ENCODE measurements at places on chromosomes 12 and 14.

DNA sequence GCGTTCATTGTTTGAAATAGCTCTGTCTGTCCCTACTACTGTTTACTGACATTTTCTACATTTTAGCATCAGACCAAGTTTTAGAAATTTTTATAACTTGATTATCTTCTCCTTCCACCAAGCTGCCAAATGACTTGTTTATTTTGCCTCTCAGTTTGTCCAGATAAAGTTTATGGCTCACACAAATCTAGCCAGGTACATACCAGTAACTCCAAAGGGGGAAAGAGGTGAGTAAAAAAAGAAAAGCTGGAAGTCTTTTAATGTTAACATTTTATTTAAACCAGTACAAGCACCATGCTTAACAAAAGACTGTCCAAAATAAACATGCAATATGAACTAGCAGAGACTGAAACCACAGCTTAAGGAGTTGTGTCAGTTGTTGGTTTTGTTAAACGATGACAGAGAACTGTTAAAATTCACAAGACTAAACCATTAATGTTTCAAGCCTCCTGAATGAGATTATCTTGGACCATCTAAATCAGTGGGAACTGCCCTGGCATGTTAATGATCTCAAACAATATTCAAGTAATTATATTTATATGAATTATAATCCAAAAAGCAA is 14.5 kb downstream of the GMFB start:
- no peak for DNase-seq

DNA sequence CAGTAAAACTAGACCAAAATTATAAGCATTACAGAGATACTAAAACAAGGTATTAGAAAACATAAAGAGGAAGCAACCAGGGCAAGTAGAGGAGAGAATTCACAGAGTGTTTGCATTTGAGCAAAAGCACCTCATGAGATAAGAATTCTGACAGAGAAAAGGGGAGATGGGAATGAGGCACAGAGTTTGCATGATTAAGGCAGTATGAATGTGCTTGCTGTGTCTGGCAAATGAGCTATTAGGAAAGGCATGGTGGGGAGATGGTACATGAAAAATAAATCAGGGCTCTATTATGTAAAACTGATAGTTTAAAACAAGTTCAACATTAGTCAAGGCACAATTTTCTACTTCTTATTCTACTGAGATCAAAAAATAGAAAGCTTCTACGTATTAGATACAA is 23.1 kb downstream of the GARIN6 start:
- no peak for DNase-seq

GRCh38 chr14:102849526-102850379 is 72.5 kb downstream of the TRAF3 start:
- no peak for DNase-seq

DNA sequence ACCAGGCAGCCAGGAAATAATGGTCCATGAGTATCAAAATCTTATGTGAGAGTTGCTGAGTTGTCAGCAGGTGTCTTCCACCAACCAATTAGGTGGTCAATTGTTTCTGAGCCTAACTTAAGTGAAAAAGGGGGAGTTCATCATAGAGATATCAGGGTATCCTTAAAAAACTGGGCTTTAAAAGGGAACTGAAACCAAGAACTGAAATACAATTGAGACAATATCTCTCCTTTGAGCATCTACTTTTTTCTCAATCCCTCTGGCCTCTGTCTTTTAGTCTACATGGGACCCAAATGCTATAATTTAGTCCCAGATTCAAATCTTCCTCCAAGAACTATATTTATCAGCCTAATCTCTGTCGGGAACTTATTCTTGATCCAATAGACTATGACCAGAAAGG is 201.0 kb downstream of the BTG1 start:
- no peak for DNase-seq

- no peak for DNase-seq
Observed at GRCh38 chr12:65882486-65882885, 58.2 kb downstream of the HMGA2 start.

- peak; percentile 83 for DNase-seq
Observed at GRCh38 chr12:31324116-31324844, 1.7 kb downstream of the SINHCAF start.

DNA sequence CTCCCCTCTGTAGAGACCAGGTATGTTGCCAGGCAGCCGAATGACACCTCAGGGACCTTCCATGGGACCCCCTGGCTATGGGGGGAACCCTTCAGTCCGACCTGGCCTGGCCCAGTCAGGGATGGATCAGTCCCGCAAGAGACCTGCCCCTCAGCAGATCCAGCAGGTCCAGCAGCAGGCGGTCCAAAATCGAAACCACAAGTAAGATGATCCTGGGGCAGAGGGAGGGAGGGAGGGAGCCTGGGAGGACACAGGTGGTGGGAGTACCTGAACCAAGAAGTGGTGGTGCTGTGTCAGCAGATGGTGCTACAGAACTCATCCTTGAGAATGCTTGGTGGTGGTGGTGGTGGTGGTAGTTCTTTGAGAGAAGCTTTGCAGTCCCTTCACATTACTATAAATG is 1.0 kb downstream of the SMARCD1 start:
- no peak for DNase-seq

- DNase-seq = peak; percentile 44
Observed at GRCh38 chr12:46516933-46517578, 144.5 kb upstream of the SLC38A2 start.

GRCh38 chr12:116249938-116250337 is 27.6 kb downstream of the MED13L start:
- no peak for DNase-seq

- DNase-seq = no peak
Observed at GRCh38 chr12:119245904-119246494, 67.3 kb downstream of the HSPB8 start.

DNA sequence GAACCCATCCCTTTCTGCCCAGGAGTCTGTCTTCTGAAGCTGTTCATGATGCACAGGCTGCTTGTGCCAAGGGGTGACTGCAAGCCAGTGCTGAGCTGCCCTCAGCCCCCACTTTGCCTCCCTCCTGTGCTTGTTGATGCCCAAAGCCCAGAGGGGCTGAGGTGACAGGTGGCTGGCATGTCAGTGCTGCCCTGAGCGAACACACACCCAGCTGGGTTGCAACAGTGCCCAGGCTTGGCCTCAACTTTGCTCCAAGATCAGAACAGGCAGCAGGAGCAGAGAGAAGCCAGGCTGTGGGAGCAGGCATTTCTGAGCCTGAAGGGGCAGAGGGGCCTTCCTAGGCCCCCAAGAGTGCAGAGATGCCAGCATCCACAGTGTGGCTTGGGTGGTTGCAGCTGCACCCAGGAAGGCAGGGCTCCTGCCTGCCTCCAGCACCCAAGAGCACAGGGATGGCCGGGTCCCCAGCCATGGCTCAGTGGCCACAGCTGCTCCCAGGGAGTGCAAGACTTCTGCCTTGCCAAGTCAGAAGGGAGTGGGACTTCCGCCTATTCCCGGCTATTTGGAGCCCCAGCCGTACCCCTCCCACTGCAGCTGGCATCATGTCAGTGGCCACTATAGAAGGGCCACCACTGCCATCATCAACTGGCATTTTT is 83.1 kb downstream of the SLC16A7 start:
- DNase-seq = no peak

DNA sequence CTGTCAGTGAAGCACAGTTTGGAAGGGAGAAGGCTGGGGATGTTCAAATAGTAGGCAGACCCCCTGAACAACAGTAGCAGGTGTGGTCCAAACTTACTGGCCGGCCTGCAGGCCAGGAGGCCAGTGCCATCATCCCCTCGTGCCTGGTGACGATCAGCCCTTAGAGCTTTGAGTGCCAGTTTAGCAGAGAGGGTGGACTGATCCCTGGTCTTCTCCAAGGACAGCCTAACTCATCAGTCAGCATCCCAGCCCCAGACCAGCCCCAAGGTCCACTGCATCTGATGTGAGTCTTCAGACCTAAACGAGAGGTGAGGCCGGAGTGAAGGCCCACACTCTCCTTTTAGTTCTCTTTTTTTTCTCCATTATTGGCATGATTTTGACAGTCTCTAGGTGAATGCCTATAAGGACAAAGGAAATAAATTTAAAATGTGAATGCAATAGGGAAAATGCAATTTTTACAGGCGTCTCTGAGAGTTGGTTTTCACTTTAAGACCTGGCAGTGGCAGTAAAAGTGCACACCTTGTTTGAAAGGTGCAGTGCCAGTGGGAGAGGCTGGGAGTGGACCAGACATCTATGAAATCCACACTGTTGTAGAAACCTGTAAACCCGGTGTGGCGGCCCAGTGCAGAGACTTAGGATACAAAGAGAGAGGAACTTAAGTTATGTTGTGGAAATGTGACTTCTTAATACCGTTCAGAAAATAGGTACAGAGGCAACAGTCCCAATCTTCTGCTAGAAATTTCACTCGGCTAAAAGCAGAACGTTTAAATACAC is 311.2 kb downstream of the CACNA1C start:
- no peak for DNase-seq

GRCh38 chr12:12927211-12928079 is 24.5 kb downstream of the GPRC5D start:
- DNase-seq = no peak

GRCh38 chr12:90969851-90970250 is 14.9 kb upstream of the CCER1 start:
- no peak for DNase-seq

DNA sequence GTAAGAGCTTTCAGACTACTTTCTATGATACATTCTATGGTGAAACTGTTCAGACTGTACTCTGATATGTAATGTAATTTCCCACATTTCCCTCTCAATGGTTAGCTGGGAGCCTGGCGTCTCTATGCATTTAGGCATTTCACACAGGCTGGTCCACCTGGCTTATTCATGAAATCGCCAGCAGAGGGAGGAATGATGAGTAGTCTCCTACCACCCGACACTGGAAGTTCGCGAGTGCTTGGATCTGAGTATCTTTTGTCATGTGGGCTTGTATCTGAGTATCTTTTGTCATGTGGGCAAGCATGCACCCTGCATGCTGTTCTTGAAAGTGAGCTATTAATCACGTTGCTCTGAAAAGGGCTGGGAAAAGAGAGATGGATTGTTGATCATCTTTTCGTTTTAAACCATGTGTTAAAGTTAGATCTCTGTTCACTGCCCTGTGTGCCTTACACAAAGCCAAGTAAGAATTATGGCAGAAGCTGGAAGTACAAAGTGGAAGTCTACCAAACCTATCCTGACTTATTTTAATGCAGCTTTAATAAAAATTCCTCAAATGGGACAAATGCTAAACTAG is 235.0 kb downstream of the ATP23 start:
- no peak for DNase-seq

DNA sequence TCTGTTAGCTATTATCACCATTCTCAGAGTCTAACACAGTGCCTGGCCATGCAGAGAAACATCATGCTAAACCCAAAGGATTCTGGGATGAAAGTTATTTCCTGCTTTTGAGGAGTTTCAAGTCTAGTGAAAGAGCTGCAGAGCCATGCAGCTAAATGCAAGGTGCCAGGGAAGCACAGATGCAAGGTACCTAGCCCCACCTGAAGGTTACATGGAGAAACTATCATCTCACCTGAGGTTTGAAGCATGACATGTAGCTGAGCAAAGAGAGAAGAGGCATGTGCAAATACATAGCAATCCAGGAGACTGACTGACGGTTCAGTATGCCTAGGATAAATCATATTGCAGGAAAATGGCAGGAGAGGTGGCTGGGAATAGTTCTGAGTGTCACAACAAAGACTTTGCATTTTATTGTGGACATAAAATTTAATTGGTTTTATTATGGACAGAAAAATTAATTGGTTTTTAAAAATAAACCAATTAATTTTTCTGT is 170.4 kb downstream of the PRKD1 start:
- DNase-seq = no peak

GRCh38 chr14:42112108-42112507 is 505.4 kb downstream of the LRFN5 start:
- DNase-seq = no peak

DNA sequence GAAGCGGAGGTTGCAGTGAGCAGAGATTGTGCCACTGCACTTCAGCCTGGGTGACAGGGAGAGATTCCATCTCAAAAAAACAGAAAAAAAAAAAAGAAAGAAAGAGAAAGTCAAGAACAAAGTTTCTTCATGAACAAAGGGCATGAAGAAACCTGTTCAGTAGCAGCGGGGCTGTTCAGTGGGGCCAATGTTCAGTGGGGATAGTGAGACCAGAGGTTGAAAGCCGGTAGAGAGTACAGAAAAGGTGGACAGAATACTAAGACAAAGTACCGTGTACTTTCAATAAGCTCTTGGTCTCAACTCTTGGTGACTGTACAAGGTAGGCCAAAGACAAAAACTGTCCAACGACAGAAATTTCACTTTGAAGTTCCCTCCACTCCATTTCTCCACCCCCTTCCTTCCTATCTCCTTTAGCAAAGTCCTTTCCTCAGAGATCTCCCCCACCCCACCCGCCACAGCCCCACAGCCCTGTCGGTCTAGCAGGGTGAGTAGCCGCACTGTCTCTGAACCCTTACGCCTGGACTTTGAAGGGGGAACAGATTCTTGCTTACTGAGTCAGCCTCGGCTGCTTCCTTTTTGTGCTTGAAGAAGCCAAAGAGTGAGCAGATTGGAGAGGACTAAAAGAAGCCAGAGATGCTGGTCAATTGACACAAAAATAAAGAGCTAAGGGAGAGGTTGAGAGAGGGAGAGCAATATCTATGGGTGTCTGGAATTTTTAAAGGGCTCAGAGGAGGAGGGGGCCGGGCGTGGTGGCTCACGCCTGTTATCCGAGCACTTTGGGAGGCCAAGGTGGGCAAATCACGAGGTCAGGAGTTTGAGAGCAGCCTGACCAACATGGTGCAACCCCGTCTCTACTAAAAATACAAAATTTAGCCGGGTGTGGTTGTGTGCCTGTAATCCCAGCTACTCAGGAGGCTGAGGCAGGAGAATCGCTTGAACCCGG is 44.2 kb upstream of the FOS start:
- DNase-seq = no peak

GRCh38 chr14:68785534-68786490 is 7.1 kb downstream of the ZFP36L1 start:
- peak; percentile 36 for DNase-seq

DNA sequence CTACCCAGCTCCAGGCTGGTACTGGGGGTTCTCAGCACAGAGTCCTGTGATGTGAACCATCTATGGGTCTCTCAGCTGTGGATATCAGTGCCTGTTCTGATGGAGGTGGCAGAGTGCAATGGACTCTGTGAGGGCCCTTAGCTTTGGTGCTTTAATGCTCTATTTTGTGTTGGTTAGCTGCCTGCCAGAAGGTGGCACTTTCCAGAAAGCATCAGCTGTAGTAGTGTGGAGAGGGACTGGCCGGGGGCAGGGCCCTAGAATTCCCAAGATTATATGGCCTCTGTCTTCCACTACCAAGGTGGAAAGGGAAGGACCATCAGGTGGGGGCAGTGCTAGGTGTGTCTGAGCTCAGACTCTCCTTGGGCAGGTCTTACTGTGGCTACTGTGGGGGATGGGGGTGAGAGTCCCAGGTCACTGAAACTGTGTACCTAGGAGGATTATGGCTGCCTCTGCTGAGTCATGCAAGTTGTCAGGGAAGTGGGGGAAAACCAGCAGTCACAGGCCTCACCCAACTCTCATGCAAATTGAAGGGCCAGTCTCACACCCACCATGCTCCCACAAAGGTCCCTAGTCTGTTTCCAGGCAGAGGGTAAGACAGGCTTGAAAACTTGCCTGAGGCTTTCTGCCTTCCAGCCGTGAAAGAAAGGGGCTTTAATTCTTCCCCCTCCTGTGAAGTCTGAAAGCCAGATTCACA is 878.1 kb downstream of the C12orf50 start:
- DNase-seq = no peak

- no peak for DNase-seq
Observed at GRCh38 chr14:64159588-64159987, 134.6 kb downstream of the ESR2 start.

All from activated T-cell treated with anti-CD3 and anti-CD28 coated beads, Interleukin-2, amount 50 U/mL, for 72 hours (primary cell).